ENCODE measurements at places on chromosomes 3 and 15. TPM values are rescaled to one million over a fixed set of nuclear protein-coding genes. Genes with fewer than 3 reads are reported as not detected.
A peak's percentile ranks its signal among the peaks of the same experiment; 100 is the strongest.

DNA sequence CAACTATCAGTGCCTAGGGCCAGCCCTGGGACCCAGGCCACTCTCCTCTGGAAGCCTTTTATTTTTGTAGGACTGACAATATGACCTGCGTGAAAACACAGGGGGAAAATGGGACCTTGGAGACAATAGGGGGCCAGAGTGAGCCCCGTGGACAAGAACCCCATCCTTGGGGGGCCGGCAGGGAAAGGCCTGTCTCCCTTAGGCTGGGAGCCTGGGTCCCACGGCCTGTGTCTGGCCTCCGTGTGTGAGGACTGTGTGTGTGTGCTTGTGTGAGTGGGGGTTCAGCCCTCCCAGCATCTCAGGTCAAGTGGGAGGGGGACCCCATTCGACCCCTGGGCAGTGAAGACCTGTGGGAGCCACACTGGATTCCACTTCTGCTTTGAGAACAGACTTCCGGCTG lies 53.3 kb downstream of the EXOG start:
- DNase-seq, result no peak

- DNase-seq, result no peak
These were observed 102.8 kb downstream of the PYDC2 start for GRCh38 chr3:191563722-191564121.

DNA sequence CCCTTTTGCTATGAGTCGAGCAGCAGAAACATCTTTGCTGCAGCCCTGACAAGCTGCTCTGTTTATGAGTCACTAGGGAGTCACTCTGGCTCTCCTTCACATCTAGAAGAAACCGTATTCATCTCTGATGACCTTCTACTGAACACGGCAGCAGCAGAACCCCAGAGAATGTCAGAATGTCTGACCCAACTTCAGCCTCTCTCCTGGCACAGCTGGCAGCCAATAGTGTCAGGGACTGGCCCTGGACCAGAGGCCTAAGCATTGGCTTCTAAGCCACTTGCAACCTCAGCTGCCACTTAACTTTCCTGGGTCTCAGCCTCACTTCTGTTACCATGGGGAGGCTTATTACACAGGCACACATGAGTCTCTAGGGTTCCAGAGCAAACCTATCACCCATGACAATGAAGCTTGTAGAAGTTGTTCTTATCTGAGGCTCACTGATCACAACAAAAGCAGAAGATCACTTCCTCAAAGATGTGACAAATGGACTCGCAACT lies 184.1 kb upstream of the TLE3 start:
- no peak for DNase-seq

GRCh38 chr3:190517687-190518086 lies 3.8 kb downstream of the IL1RAP start:
- no peak for DNase-seq

- DNase-seq, result no peak
These were observed 2.1 kb downstream of the ACVR2B start for GRCh38 chr3:38455639-38456430.

SAXO2 gene
- polyA plus RNA-seq, result 2.9 TPM

KCNH8 gene
- polyA plus RNA-seq, result 0.17 TPM

GRCh38 chr15:31487811-31488436 lies 161.3 kb downstream of the KLF13 start:
- DNase-seq, result no peak

DNA sequence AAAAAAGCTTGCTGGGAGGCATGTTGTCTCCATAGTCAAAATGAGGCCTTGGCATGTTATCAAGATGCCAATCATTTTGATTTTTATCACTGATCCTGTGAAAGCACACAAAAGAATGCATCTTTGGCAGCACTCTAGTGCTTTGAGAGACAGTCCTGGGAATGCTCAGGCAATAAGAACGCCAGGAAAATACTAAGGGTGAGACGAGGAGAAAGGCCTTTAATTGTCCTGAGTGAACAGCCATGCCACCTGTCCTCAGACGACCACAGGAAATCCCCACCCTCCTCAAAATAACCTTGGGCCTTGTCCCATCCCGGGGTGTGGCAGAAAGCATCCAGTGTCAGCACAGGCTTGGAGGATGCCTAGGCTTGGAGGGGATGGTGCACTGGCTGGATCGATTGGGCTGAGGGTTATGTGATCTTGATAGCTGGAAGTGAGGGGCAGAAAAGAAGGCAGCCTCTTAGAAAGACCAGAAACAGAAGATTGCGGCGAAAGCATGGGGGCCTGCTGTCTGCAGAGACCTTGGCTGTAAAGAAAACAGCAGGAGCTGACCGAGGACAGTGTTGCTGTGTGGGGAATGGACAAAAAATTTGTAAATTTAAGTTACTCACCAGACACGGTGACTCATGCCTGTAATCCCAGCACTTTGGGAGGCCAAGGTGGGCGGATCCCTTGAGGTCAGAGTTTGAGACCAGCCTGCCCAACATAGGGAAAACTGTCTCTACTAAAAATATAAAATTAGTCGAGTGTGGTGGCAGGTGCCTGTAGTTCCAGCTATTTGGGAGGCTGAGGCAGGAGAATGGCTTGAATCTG lies 7.3 kb downstream of the TMEM158 start:
- no peak for DNase-seq

DNA sequence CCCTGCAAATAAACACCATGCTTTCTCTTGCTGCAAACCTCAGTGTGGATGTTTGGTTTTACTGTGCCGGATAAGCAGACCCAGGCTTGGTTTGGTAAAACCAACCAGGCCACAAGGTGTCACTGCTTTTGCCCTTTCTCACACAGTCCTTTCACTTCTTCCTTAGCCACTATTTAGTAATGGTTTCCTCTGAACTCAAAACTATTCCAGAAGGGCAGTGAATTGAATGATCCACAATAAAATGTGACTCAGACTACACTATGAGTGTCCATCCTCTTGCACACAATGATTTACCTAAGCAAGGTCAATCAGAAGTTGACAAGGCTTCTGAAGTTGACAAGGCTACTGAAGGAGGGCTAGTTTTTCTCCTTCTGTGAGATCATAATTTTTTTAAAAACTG lies 552.4 kb upstream of the CCDC54 start:
- no peak for DNase-seq

TEX9 gene
- polyA plus RNA-seq, result 3.0 TPM

ATP8B4 gene
- 8.7 TPM for polyA plus RNA-seq

PPM1L gene
- polyA plus RNA-seq, result 2.2 TPM

- no peak for DNase-seq
These were observed 238.0 kb upstream of the LRTM1 start for GRCh38 chr3:55165704-55166405.

GABRB3 gene
- 1.3 TPM for polyA plus RNA-seq

HACL1 gene
- 15.1 TPM for polyA plus RNA-seq

SEMA3F gene
- polyA plus RNA-seq, result 8.3 TPM

- DNase-seq, result no peak
These were observed 1057.2 kb downstream of the NAALADL2 start for GRCh38 chr3:175916191-175916934.

- DNase-seq, result no peak
These were observed 65.4 kb upstream of the SEC61A1 start for GRCh38 chr3:127986803-127987202.

GRCh38 chr3:46703013-46703520 lies 1.9 kb downstream of the TMIE start:
- DNase-seq, result no peak

DNA sequence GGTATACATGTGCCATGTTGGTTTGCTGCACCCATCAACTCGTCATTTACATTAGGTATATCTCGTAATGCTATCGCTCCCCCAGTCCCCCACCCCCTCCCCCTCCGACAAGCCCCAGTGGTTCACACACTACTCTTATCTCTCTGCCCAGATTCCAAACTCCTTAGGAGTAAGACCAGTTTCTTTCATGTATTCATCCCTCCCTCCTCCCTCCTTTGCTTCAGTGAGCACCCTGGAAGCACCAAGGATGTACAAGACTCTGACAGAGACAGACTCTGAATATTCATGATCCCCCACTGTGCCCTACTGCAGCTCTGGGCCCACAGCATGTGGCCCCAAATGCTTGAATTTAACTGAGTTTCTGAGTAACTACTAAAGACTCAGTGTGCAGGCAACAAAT lies 113.8 kb upstream of the RAD18 start:
- no peak for DNase-seq

- DNase-seq, result no peak
These were observed 1.4 kb downstream of the NR1I2 start for GRCh38 chr3:119783255-119783654.

FOXB1 gene
- not detected for polyA plus RNA-seq

C3orf20 gene
- polyA plus RNA-seq, result 0.08 TPM

GRCh38 chr3:32066686-32067085 lies 39.7 kb upstream of the GPD1L start:
- no peak for DNase-seq

DNA sequence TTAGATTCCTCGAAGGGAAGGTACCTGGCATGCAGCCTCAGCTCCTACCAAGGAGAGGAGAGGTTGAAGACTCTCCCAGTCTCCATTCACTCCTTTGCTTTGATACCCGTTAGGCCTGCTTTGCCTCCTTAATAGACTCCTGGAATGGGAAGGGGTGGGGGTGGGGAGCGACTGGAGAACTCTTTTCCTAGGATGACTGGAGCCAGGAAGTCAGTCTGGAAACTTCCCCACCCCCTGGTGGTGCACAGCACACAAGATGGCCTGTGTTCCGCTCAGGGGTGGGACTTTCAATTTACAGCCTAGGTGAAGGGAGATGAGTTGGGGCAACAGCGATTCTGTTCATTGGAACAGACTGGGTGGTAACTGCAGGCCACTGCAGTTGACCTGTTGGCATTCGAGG lies 21.4 kb upstream of the CELF6 start:
- no peak for DNase-seq

INAFM2 gene
- 31.2 TPM for polyA plus RNA-seq

CCDC9B gene
- polyA plus RNA-seq, result 2.9 TPM

- DNase-seq, result no peak
These were observed 1417.0 kb upstream of the ALCAM start for GRCh38 chr3:103949693-103950092.

GRCh38 chr15:59594493-59594942 lies 17.1 kb upstream of the GCNT3 start:
- DNase-seq, result peak; percentile 19

DNA sequence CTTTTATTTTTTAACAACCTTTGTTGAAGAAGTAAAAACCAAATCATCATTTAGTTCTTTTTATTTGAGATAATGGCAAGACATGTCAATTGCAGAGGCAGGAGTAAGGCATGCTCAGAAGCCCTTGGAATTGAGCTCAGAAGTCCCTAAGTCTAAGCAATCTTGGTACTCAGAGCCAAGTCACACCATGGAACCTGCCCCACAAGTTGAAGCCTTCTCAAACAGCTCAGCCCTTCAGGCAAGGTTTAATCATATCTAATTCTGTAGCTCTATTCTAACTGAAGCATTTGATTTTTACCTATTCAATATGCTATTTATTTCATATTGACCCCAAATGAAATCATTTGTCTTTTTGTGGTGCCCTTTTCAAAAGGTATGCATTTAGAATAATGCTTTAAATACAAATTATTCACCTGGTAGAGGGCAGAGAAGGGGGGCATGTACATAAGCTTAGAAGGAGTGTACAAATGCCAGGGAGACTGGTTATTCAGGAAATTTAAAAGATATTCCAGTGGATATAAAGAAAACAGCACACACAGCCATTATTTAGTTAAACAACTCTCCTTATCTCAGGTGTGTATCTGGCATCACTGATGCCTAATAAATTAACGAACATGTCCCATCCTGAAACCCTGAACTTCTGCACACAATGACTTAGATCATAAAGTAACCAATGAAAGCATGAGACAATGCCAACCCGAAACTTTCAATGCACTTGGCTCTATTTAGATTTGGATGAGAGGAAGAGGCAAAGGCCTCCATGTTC lies 26.2 kb upstream of the TOP2B start:
- DNase-seq, result no peak

DUOX1 gene
- 0.87 TPM for polyA plus RNA-seq

DNA sequence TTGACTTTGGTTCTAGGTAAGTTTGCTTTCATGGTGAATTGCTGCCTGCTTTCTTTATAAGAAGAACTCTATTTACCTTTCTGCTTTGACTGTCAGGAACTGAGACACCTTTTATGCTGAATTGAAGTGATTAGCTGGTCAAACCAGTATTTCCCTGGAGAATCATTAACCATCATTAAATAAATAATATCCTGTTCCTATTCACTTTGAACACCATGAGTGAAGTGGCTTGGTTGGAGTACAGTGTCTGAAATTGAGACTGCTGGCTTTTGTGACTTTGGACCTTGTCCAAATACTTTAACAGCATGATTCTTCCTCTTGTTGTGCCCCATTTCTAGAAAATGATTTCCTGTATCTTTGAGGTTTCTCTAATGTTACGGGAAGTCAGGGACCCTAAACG lies 5.6 kb upstream of the TMEM62 start:
- DNase-seq, result no peak

POC1A gene
- 1.3 TPM for polyA plus RNA-seq

SLMAP gene
- 26.3 TPM for polyA plus RNA-seq

DNA sequence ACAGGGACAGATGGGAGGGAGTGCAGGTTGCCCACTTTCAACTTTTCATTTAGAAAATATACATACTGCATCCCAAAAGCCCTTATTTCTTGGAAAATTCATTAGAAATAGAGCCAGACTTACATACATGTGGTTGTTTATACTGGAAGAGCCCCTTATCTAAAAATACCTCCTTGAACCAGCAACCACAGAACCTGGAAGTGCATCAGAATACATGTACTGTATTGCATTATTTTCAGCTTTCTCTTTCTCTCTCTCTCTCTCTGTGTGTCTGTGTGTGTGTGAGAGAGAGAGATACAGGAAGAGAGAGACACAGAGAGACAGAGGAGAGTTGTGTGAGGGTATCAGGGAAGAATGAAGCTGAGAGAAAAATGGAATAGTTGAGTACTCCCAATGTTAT lies 29.5 kb upstream of the LSAMP start:
- no peak for DNase-seq

GRCh38 chr3:127253491-127253890 lies 34.4 kb downstream of the PRR20G start:
- DNase-seq, result no peak

LMCD1 gene
- 133 TPM for polyA plus RNA-seq

GOLGB1 gene
- polyA plus RNA-seq, result 31.7 TPM

GRCh38 chr3:118907909-118908308 lies 126.7 kb downstream of the IGSF11 start:
- DNase-seq, result no peak

ACAD9 gene
- 23.0 TPM for polyA plus RNA-seq

DNA sequence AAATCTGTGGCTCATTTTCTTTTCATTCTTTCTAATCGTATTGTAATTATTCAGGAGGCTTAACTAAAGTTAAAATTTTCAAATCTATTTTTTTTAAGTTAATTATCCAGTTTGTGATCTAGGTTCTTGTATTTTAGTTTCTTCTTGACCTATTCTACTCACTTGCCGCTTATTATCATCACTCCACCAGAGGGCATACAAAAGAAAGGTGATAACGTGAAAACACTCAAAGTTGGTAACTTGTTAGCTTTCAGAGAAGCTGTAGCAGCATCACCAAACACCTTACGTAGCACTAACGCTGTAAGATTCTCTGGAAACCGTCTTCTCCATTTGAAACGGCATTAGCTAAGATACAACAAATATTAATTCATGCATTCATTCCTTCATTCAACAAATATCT lies 4.8 kb downstream of the GNB4 start:
- DNase-seq, result no peak

SNURF gene
- polyA plus RNA-seq, result 54.8 TPM

ZNF80 gene
- polyA plus RNA-seq, result 0.02 TPM

LHFPL4 gene
- polyA plus RNA-seq, result not detected
